ENCODE measurements at places on chromosomes 5 and 9. TPM values are rescaled to one million over a fixed set of nuclear protein-coding genes. Genes with fewer than 3 reads are reported as not detected.

DNA sequence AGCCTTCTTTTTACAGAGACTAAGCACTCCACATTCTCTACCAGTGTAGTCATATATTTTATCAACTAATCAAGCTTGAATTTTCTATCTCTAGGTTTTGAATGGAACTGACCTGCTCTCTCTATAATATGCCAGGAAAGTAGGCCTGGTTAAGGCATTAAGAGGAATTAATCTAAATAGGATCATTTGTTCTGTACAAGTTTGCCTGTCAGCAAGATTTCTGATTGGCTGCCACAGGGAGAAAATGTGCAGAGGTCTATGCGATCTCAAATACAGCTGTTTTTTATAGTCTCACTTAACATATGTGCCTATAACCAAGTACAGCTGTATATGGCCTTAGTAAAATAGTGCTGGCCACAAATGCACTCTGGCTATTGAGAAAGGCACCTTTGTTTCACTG, 418.8 kb downstream of the KDM4C start:
- no peak for DNase-seq

- DNase-seq: no peak
These were observed 59.9 kb downstream of the SLC1A3 start for GRCh38 chr5:36666274-36666673.

- no peak for DNase-seq
These were observed 421.3 kb downstream of the ACTL7B start for GRCh38 chr9:108434502-108434901.

DNA sequence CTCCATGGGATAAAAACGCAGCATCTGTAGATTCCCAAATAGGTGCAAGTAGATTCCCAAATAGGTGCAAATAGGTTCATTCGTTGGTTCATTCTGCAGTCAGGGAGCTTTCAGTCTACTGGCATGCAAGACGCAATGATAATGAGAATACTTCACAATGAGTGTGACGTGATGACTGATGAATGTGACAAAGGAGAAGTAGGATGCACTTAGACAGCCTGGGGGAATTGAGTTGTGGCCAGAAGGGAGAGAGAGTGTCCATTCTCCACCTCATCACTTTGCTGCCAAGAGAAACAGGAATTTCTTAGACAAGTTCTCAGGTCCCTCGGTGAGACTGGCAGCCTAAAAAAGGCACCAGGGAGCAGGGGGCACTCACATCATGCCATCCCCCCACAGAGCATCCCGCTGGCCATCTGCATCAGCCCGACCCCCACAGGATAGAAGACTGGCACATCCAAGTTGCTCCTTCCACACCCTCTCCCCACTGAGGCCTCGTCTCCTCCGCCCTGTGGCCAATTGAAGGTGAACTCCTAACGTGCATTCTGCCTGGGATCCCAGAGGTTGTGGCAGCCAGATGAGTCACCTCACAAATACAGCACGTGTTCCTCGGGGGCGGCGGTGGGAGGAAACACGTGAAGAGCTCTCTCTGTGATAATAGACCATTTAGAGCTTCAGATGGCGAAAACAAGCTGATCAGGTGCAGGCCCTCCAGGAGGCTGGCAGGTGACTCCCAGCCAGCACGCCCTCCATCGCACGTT, 19.9 kb upstream of the KCNIP1 start:
- DNase-seq: no peak

- DNase-seq: no peak
These were observed 16.2 kb downstream of the SLC1A1 start for GRCh38 chr9:4506490-4506889.

DNA sequence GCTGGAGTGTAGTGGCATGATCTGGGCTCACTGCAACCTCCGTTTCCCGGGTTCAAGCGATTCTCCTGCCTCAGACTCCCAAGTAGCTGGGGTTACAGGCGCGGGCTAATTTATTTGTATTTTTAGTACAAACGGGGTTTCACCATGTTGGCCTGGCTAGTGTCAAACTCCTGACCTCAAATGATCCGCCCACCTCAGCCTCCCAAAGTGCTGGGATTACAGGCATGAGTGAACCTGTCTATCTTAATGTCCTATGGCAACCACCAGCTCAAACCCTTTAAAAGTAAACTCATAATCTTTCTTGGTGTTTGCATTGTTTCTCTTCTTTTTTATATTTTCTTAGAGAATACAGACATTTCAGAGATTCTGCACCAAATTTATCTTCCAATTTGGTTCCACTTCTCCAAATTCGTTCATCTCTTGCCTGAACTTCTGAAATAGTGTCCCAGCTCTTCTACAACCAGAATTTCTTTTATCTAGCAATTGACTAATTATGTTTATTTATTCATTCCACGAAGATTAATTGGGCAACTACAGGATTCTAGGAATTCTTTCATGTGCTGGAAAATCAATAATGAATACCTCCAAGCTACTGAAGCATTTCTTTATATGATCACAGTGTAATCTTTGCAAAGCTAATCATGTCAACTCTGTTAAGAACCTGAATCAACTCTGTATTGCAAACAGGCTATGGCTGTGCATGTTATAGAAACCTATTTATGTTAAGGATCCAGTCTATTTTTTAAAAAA, 60.0 kb upstream of the TYRP1 start:
- DNase-seq: no peak

- DNase-seq: no peak
These were observed 264.6 kb downstream of the TMEM167A start for GRCh38 chr5:82812575-82812974.

- no peak for DNase-seq
These were observed 136.1 kb upstream of the ELAVL2 start for GRCh38 chr9:23962101-23962500.

DNA sequence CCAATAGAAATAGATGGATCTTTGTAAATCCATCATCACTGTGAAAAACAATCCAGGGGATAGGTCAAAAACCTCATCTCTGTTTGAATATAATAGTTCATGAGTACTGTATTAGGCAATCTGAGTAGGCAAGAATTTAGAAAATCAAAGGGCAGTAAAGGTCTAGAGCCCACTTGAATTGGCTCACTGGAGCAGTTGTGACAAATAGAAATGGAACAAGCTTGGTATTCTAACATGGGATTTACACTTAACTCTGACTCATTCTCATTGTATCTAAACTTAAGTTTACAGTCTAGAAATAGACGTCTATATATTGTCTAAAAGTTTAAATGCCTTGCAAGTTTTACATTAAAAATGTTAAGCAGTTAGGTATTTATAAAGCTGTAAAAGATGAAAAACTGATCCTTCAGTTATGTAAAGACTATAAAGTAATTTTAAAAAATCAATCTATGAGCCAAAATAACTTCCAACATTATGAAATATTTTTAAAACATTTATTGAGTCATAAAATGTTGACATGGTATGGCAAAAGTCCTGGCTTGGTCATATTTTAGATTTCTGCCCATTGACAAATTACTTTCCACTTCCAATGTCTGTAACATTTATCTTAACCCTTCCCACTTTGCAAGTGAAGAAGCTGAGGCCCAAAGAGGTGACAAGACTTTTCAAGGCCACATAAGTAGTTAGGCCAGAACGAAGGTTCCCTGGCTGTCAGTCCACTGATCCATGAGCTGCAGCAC, 203.7 kb upstream of the NREP start:
- DNase-seq: no peak

DNA sequence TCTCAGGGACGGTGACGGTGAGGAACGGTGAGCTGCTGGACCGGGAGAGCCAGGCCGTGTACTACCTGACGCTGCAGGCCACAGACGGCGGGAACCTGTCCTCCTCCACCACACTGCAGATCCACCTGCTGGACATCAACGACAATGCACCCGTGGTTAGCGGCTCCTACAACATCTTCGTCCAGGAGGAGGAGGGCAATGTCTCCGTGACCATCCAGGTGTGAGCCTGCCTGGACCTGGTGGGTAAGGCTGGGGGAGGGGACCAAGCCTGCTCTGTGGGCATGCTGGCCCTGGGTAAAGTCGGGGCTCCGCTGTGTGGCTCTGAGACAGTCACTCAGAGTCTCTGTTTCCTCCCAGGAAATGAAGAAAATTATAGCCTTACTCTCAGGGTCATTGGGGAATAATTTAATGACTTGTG, 29.3 kb downstream of the CDHR2 start:
- peak; percentile 31 for DNase-seq

DNA sequence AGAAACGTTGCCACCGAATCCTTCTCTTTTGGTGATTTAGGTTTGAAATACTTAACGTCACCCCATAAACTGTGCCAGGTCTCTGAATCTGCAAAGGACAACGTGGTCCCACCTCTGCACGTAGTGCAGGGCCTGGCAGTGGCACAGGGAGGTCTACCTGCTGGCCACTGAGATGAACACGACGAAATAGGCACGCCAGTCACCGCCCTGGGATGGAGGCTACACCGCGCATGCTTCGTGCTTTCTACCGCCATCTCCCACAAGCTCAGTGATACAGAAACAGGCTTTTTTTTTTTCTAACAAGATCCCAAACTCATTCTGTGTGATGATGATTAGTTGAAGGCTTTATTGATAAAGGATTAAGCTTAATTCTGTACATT, 140.0 kb upstream of the RAPGEF1 start:
- no peak for DNase-seq

DNA sequence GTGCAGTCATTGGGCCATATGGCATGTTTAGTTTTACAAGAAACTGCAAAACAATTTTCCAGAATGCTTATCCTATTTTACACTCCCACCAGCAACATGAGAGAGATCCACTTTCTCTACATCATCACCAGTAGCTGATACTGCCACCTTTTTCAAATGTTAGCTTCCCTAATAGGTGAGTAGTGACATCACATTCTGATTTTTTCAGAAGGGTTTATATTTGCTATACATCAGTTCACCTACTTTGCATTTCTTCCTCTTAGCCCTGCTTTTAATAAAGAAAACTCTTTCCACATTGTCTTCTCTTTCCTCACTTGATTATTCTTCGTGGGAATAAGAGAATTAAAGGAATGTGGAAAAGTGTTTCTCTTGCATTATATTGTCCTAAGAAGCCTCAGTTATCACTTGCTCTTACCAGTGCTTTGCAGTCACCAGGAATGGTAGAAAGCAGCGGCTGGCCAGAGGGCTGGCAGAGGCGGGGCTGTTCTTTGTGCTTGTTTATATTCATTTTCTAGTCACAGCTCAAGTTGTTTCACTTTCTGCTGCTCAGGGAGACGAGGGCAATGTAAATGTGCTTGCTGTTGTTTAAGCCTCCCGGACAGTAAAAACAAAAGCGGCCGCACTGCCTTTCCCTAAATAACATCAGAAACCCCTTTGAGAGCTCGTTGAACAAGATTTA, 164.8 kb downstream of the HSD17B3 start:
- DNase-seq: peak; percentile 40

DNA sequence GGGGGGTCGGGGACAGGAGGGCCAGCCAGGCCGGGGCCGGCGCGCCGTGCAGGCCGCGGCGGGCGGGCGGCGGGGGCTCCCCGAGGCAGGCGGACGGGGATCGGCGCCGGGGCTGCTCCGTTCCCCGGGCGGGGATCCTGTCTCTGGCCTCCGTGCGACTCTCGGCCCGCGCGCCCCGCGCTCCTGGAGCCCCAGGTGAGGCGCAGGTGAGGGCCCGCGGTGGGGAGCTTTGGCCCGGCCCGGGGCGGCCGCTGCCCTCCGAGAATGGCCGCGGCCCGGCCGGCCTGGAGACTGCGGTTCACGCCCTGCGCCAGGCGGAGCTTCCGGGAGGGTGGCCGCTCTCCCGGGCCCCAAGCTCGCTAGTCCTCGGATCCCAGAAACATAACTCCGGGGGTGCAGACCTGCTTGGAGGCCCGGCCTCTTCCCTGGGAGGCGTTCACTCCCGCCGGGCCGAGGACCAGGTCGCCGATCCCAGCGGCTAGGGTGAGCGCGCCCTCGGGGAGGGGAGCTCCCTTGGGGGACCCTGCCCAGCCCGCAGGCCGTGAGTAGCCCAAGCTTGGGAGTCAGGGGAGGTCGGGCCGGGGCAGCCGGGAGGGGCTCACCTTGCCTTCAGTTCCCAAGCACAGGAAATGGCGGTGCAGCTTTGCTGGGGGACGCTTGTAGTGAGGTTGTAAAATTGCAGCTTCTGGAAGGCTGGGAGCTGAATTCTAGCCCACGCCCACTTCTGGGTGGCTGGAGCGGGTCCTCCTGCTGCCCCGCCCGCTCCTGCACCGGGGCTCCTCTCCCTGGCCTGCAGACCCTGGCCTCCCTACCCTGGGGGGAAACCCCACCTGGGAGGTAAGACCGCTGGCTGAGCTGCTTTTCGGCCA, 723 bp downstream of the PPP1R26 start:
- DNase-seq: no peak

DNA sequence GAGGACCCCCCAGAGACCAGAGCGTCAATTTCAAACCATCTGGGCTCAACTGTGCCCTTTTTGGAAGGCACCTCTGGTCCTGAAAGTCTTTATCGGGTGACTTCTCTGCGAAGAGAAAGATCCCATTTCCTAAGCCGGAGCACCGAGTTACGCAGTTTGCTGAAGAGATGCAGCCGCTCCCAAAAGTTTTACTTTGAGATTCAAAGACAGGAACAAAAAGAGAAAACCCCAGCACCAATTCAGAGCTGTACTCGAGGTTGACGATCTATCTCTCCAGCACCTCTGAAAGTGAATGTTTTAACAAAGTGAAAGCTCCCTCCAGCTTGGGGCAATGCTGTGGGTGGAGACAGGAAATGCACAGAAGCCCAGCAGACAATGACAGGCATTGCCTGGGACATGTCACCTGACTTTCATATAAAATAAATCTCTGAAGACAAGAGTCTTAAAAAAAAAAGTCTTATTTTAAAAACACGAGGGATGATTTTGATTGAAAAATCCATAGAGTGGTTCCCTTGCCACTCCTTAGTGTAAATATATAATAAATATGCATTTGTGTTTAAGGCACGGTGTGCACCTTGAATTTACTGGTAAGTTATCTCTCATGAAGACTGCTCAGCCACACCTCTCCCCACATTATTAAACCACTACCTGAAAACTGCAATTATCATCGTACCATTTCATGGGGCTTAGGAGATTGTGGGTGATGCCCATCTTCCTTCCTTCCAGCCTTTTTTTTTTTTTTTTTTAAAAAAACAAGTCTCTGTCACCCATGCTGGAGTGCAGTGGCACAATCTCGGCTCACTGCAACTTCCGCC, 79.9 kb downstream of the FNBP1 start:
- peak; percentile 79 for DNase-seq

The NIPAL4 gene
- polyA plus RNA-seq: not detected

The ADAMTS13 gene
- polyA plus RNA-seq: 0.33 TPM

The OBP2B gene
- polyA plus RNA-seq: not detected

The KIF4B gene
- not detected for polyA plus RNA-seq

The STK32A gene
- not detected for polyA plus RNA-seq

The CCNI2 gene
- not detected for polyA plus RNA-seq

The SPATA31D4 gene
- polyA plus RNA-seq: not detected

The PCDHGA4 gene
- polyA plus RNA-seq: 0.11 TPM

The POLR3G gene
- 3.5 TPM for polyA plus RNA-seq

The FRRS1L gene
- polyA plus RNA-seq: not detected

All from immature natural killer cell (primary cell).